ENCODE measurements at places on chromosomes 12 and 14.

- DNase-seq, result no peak
These were observed at the start of gene RNU6-7 for GRCh38 chr14:32201816-32202490. TSS of gene RNU6-7 (plus strand) at chr14:32202045.

DNA sequence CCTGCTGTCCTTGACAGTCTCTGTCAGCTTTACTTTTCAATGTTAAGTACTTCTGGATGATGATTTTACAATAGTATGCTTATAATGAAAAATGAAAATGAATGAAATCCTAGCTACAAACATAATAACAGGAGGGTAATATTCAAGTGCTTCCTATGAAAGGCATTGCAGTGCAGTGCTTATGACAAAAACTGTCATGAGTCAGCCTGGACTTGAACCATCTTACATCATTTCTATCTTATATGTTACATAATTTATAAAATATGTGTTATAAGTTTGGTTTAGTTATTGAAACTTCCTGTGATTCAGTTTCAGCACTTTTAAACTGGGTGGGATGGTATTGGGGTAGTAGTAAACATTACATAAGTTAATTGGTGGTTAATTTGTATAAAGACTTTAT lies 451.7 kb downstream of the TMEM117 start:
- no peak for DNase-seq

DNA sequence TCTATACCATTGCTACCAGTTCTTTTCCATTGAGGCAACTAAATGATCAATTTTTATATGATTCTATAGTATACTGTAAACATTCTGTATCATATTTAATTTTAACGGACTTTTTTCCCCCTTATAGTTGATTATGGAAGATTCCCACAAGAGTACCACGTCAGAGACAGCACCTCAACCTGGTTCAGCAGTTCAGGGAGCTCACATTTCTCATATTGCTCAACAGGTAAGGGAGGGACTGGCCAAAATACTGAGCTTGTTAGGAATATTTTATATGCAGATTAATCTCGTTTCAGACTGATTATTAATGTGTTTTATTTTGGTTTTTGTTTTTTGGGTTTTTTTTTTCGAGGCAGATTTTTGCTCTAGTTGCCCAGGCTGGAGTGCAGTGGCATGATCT lies 16.1 kb downstream of the ATF1 start:
- no peak for DNase-seq

DNA sequence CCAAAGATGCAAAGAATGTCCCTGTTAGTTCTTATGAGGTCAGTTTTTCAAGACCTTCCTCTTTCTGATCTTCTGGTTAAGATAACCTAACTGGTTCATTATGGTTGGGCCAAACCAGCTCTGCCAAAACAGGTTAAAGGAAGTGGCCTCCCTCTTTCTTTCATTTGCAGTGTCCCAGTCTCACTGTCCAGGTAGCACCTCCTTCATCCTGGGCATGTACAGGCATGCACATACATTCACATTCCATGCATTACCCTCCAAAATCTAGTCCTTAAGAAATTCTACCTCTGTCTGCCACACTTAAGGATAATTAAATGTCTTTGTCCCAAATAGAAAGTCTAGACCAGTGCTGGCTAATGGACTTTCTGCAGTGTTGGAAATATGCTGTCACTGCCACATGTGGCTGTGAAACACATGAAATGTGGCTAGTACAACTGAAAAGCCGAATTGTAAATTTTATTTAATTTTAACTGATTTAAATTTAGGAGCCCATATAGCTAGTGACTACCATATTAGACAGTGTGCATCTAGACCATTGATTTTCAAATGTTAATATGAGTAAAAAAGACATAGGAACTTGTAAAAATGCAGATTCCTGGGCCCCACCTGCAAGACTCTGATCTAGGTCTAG lies 169.3 kb downstream of the PCNX1 start:
- DNase-seq, result no peak

GRCh38 chr14:34665785-34666435 lies 36.0 kb upstream of the SNX6 start:
- DNase-seq, result no peak

DNA sequence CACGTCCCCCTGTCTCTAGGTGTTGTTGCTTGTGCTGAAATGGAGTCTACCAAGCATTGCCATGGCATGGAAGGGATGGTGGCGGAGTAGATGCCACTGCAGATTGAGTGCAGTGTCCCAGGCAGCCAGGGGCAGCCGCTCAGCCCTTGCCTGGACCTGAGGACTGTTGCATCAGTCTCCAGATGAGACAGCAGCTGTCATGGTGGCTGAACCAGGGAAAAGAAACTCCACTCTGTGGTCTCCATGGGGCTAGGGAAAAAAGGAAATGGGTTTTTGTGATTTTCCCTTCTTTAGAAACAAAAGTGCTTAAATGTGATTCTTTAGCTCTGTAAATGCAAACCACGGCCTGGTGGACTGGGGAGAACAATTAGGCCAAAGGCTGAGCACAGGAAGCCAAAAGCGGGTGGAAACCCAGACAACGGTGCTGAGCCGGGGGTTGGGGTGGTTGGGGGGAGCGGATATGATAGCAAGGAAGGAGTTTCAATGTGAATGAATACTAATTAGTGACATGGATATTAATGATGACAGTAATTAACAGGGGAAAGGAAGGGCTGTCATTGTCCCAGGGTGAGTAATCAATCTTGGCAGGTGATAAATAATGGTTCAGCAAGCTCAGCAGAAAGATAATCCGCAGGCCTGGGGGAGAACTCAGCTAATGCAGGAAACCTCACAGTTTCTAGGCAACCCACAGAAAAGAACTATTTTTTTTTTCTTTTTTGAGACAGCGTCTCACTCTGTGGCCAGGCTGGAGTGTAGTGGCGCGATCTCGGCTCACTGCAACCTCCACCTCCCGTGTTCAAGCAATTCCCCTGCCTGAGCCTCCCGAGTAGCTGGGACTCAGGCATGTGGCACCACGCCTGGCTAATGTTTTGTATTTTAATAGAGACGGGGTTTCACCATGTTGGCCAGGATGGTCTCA lies 442.6 kb downstream of the DPF3 start:
- DNase-seq, result no peak

DNA sequence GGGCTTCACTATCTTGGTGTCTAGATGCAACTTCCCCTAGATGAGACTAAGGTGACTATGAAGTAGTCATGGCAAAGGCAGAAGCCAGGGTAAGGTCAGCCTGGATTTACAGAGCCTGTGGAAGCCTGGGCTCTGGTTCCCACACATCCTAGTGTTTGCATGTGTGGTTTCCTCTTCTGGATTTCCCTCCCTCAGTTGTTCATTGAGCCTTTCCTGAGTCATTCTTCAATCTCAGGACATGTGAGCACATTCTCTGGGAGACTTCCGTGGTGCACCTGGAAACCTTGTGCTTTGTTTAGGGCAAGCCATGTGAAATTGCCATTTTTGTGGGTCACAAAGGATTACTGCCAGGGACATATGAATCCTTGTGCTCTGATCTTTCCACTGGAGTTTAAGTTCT lies 236.6 kb downstream of the C12orf75 start:
- DNase-seq, result no peak

GRCh38 chr12:46430340-46430948 lies 57.9 kb upstream of the SLC38A2 start:
- DNase-seq, result no peak

DNA sequence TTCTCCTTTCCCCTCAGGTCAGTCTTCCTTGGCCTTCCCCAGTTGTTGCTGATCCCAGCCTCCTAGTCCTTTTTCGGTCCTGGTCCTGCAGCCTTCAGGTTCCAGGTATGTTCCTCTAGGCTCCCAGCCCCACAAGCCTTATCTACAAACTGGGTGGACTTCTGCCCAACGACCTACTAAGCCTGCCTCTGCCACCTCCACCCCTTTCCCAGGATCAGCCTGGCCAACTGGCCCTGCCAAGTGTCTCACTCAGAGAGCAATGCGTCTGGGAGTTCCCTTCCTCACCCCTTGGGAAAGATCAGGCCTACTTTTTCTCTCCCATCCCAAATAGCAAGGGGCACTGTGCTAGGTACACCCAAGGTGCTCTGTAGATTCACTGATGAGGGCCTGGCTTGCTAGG lies at the start of gene SERPINA12:
Gene SERPINA12, minus strand, starts transcription at position 114 of the 400 bp plus-strand sequence. CDS start 11,072 bp downstream, outside the sequence.
- no peak for DNase-seq

DNA sequence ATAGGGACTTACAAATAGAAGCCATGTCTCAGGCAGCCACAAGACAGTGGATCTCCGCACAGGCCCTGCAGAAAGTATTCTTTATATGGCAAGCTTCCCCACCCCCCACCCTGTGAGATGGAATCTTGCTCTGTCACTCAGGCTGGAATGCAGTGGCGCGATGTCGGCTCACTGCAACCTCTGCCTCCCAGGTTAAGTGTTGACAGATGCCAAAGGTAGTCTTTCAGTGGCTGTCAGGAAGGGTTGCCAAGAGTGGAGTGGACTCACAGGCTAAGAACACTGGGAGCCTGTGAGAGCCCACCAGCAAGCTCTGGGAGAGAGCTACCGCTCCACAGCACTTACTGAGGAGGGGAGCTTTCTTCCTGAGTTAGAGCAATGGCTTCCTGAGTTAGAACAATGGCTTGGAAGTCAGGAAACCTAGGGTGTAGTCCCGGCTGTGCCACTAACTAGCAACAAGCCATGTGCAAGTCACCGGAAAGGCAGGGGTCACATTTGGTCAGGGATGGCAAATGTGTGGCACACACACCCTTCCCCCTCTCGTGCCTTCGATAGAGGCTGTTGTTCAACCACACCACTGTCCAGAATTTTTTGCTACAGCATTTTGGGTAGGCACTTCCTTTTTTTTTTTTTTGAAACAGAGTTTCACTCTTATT lies 2.6 kb downstream of the RNASE1 start:
- no peak for DNase-seq

DNA sequence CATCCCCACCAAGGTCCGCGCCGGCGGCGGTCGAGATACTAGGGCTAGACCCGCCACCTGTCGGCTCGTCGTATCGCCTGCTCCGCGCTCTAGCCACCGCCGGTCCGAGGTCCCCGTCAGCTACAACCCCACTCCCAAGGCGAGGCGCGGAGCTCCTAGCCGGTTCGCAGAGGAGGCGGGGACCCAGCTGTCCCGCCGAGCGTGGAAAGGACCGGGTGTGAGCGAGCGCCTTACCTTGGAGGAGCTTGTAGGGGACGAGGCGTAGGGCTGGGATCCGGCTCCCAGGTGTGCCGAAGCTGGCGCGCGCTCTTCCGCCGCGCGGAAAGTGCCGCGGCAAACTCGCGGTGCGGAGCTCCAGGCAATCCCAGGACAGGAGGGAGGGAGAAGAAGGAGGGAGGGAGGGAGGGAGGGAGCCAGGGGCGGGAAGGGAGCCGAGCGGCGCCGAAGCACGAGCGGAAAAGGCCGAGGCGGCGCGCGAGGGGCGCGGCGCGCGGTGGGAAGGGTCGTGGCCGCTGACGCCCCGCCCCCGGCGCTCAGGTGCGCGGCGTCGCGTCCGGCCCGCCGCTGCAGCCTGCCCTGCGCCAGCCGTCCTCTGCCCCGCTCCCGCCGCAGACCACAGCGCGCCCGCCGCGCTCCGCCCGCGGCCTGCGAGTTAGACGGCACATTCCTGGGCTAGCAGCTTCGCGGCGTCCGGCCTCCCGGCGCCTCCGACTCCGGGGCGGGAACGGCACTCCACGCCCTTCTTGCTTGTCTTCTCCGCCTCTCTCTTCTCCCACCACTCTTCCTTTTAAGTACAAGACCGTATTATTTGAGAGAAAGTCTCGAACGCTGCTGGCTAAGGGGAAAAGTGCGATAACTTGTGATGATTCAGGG lies at the start of gene PAWR:
Gene PAWR, minus strand, starts transcription at position 327 of the 873 bp plus-strand sequence. CDS start 720 bp downstream, outside the sequence.
- no peak for DNase-seq

- DNase-seq, result no peak
These were observed 961 bp downstream of the SRRM4 start for GRCh38 chr12:118982302-118982701.

GRCh38 chr12:11273449-11273848 lies 3.9 kb upstream of the PRB3 start:
- DNase-seq, result no peak

GRCh38 chr12:96210376-96211055 lies 16.3 kb downstream of the ELK3 start:
- DNase-seq, result no peak

DNA sequence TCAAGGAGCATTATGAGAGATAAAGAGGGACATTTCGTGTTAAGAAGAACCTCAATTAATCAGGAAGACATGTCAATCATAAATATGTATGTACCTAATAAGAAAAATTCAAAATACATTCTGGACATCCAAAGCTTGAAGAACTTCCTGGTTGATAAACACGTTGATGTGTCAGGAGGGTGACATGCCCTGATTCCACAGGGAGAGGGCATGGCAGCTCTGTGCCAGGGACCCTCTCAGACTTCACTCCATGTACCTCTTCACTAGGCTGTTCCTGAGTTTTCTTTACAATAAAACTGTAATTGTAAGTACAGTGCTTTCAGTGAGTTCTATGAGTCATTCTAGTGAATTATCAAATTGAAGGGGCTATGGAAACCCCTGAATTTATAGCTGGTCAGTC lies 163.5 kb downstream of the CFAP54 start:
- DNase-seq, result no peak

DNA sequence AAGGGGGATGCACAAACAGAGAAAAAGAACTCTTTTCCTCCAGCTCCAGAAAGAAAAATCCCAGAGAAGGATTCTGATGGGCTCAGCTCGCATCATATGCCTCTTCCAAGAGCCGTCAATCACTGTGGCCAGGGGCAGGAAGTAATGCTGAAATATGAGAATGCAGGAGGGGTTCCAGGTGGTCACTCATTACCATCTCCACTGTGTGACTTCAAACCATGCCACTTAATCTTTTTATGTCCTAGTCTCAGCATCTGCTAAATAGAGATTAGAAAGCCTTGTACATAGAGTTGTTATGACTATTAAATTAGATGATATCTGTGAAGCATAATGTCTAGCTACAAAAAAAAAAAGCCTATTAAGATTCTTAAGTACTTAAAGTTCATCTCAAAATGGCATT lies 65.6 kb upstream of the FICD start:
- DNase-seq, result no peak

- DNase-seq, result no peak
These were observed 1.9 kb downstream of the ARHGDIB start for GRCh38 chr12:14959463-14959862.

GRCh38 chr12:111748151-111748672 lies 18.5 kb upstream of the ALDH2 start:
- no peak for DNase-seq

- no peak for DNase-seq
These were observed 4.4 kb upstream of the C1RL start for GRCh38 chr12:7113389-7113871.

DNA sequence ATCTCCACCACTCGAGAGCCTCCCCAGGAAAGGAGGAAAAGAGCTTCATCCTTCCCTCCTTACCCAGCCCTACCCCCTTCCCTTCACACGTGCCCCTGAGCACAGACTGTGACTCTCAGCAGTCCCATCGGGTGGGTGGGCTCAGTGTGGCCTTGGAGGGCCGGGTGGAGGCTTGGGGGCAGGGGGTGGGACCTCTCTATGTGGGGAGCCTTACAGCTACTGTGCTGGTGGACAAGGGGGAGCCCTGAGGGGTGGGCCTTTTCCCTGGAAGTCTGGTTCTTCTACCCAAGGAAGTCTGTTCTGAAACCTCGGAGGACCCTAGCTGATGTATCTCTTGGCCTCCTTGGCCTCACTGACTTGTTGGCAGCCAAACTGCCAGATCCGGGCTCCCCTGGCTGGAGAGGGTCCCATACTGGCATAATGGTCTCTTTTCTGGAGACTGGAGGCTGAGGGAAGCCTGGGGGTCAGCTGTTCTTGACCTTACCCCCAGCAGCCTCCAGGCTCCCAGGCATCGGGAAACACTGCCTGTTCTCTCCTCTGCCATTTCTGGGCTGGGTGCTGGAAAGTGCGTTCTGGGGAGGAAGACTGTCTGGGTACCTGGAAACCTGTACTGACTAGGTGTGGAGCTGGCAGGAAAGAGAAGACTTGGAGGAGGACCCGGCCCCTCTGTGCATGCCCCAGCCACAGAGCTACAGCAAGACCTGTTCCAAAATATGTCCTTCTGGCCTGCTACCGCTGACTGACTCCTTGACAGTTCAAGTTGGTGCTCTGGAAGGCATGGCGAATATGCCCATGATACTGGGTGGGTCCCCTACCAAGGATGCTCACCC lies 7.6 kb downstream of the VASH1 start:
- no peak for DNase-seq

All from cortex of kidney (tissue), 1 donor.